T-helper 22 cell (primary cell): ENCODE measurements at places on chromosomes 13 and 19.

DNA sequence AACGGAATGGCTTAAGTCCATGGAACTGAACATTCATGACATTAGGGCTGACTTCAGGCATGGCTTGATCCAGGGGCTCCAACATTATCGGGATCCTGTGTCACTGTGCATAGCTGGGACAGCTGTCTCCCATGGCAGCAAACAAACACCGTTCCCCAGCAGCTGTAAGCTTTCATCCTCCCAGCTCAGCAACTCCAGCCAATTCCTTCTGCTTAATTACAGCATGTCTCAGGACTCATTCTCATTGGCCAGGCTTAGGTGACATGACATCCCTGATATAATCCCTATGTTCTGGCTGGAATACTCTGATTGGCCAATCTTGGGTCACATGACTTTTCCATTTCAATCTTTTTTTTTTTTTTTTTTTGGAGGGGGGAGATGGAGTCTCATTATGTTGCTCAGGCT lies 10.9 kb upstream of the TLE5 start:
- DNase-seq, result no peak

DNA sequence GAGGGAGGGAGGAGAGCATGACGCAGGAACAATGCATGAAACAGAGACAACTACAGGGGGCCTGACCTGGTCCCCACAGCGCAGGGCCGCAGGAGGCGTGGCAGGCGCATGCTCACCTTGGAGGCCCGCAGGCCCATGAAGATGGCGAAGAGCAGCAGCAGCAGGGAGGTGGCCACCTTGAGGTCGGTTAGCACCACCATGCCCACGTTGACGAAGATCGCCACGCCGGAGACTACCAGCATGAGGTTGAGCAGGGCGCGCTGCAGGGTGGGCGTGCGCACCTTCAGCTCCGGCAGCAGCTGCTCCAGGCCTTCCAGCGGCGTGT lies 17.0 kb downstream of the EMP3 start:
- DNase-seq, result no peak

GRCh38 chr19:33736158-33736557 lies 60.5 kb upstream of the KCTD15 start:
- DNase-seq, result no peak

- no peak for DNase-seq
Observed at GRCh38 chr13:50942630-50943311, 33.2 kb downstream of the RNASEH2B start.

GRCh38 chr13:98315466-98315865 lies 138.4 kb upstream of the RNF113B start:
- no peak for DNase-seq

DNA sequence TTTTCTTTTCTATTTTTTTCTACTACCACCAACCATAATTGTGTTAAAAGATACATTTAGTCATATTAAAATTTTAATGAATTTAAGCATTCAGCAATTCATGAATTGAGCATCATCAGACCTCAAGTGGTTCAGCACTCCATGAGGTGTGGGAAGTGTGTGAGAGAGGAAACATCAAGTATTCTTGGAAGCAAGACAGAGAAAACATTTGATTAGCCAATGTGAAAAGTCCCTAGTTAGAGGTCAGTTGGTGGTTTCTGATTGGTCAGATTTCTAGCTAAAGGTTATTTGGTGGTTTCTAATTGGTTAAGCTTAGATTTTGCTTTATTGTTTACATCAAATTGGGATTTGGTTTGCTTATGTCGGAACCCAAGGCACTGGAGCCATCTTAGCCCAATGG lies 134.7 kb downstream of the KLF5 start:
- DNase-seq, result no peak

DNA sequence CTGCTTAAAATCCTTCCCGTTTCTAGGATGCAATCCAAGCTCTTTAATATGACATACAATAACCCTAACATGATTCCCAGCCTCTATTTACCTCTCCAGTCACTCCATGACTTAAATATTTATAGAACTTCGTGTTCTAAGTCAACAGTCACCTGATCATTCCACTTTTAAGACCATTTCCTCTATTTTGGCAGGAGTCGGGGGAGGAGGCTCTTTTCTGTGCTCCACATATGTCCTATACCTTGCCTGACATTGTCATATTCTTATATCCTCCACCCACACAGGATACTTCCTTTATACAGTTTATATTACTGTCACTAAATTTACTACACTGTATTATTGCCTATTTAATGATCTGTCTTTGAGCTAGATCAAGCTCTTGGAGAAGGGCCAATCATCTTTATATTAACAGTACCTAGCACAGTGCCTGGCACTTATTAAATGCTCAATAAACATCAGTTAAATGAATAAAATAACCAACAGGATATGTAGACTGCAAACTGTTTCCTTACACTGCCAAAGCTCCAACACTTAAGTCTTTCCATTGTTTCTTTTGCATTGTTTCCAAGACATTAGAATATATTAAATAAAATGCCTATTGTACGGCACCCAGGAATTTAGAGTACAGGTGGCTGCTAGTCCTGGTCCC lies 2.7 kb downstream of the ARGLU1 start:
- DNase-seq, result no peak

- no peak for DNase-seq
Observed at GRCh38 chr19:7658219-7658686, 10.6 kb upstream of the RETN start.

DNA sequence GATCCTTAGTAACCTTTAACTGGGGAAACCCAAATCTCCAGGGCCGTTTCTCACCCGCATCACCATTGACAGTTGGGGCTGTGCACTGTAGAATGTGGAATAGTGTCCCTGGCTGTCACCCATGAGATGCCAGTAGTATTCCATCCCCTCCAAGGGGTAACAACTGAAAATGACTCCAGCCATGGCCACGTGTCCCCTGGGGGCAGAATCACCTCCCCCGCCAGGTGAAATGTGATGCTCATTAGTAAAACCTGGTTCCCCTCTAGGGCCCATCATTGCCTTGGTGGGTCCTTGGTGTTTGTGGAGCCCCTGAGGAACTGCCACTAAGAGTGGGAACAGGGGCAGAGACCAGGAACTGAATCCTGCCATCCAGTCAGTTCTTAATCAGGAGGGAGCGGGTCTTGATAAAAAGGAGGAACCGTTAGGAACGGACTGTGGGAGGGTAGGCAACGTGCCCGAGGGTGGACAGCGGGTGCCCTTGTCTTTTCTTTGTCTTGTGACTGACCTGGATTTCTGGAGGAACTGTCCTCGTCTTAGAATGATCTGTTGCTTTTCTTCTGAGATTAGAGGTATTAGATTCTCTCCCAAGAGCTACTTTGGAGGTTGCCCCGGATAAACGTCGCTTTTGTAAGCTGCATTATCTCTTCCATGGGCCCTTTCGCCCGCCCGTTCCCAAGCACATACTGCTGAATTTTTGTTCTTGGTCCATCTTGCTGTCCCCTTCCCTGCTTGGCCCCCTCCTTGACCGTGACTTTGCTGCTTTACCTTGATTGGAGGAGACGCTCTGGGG lies 3.5 kb downstream of the MYO9B start:
- no peak for DNase-seq

GRCh38 chr19:33440241-33440640 lies 66.7 kb downstream of the CEBPG start:
- DNase-seq, result no peak

DNA sequence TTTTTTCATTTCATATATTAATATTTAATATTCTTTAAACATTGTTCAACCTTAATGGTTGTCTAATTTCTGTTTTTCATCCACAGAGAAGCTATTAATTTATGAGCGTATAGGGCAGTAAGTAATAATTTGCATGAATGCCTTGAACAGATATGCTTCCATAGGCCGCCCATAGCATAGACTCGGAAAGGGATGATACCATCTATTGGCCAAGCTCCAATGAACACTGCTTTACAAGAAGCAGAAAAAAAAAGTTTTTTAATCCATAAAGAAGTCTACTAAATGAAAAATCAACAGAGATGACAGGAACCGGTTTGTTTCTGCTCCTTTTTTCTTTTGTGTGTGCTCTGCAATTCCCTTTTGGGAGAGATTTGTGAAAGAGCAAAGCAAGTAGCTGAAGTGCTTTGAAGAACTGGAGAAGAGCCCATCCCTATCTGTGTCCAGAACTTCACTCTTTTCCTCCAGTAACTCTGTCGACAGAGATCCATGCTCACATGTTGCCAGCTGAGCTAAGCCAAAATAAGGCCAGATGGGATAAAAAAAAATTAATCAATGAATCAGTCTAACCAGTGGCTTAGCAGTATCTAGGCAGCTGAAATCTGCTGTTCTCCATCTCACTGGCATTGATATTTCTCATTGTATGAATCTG lies 215.9 kb upstream of the SOX21 start:
- no peak for DNase-seq

- no peak for DNase-seq
Observed at GRCh38 chr19:33785795-33786194, 10.9 kb upstream of the KCTD15 start.

- DNase-seq, result no peak
Observed at GRCh38 chr19:2291185-2291751, 9.3 kb upstream of the PEAK3 start.

- no peak for DNase-seq
Observed at GRCh38 chr19:367561-367960, 23.0 kb upstream of the MIER2 start.

DNA sequence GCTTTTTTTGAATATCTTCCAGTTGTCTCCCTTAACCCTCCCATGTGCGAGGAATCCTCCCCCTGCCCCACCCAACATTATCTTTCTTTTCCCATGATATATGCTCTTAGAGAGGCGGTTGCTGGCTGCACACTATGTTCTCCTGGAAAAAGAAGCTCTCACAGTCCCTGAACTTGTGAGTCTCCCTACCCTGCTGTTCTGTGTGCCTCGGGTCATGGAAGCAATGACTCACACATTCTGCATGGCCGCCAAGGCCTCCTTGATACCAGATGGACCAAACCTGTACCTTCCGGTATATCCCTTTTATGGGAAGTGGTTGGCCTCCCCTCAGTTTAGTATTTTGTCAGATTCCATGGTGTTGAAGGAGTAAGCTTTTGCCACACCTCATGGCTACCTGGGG lies 705.4 kb downstream of the SLITRK6 start:
- DNase-seq, result no peak

DNA sequence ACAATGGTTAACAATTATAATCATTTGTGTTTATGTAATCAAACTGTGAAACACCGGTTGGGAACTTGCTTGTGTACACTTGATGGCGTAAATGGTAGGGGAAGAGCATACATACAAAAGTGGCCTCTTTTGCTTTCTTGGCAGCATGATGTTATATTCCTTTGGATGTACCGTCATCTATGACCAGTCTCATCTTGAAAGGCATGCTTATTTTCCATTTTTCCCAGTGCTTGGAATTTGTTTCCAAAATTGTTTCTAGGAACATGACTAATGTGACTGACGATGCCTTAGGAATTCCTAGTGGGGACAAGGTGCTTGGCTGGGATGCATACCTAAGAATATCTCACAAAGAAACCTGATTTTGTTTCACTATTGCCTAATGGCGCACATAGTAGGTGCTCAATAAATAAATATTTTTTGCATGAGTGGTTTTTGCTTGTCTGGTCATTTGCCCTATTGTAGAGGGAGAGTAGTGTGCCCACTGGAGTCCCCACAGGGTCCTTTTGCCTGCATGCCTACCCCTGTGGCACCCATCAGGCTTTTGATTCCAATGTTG lies 45.5 kb downstream of the SAE1 start:
- no peak for DNase-seq

DNA sequence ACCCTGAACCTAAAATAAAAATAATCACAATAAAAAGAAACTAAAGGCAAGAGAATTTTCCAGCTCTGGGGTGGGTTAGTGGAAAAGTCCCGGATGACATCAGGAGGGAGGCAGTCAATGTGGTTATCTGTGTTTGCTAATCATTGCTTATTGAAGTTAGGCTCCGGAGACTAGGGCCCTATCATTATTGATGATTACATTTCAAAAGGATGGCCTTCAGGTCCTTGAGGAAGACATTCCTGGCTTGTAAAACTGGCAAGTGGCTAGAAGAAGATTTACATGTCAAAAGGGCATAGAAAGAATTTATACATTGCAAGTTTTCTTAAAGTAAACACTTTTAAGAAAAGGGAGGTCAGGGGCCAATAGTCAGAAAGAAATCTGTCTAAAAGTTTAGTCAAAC lies 123.4 kb downstream of the POSTN start:
- no peak for DNase-seq

GRCh38 chr13:74306496-74306895 lies 172.3 kb upstream of the KLF12 start:
- DNase-seq, result no peak

- DNase-seq, result no peak
Observed at GRCh38 chr13:35729926-35730627, 253.6 kb upstream of the MAB21L1 start.

DNA sequence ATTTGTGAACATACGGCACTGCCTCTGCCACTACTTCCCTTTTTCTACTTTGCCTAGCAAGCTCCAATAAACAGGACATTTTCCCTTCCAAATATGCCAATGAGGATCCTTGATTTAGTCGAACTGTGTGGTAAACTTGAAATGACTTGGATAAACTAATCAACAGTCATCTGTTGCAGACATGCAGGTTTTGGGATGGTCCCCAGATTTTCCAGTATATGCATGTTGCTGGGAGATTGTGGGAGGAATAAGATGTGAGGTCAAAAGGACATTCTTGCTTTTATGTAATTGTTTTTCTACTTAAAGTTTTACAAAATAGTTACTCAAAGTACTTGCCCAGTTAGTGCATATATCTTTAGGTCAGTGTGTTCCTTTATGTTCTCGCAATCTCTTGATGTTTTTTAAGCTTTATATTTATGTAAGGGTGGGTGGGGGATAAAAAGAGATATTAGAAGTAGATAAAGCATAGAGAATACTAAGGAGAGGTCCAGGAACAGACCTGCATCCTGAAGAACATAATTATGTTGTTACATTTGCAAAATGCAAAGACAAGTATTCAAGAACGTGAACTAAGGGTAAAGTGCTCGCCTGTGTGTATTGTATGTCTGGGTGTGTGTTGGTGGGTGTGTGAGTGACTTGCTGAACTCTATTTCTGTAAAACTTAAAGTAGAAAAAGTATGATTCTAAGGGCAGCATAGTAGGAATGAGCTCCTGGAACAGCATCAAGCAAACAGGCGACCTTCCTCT lies 88.4 kb upstream of the OXGR1 start:
- no peak for DNase-seq

DNA sequence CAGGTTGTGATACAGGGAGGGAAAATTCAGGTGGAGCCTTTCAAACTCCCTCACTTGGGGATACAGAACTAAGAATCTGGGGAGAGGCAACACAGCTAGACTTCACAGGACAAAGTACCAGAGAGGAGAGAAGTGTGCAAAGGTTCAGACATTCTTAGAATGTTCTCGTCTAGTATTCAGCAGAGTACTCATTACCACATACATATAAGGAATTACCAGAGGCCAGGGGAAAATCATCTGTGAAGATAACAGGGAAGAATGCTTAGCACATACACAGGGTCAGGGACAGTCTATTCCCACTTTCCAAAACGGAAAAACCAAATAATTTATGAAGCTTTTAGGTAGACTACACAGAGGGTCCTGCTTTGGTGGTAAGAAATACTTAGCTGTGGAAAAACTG lies 58.1 kb downstream of the TRPC4 start:
- DNase-seq, result no peak

- no peak for DNase-seq
Observed at GRCh38 chr19:17888260-17888659, 16.5 kb downstream of the SLC5A5 start.
